Activated CD4-positive, alpha-beta T cell treated with anti-CD3 and anti-CD28 coated beads for 36 hours (primary cell): ENCODE measurements at places on chromosomes 5 and 9.

GRCh38 chr5:37810311-37810710 is 29.5 kb downstream of the GDNF start:
- no peak for DNase-seq

GRCh38 chr9:35910613-35911359 is 1.5 kb downstream of the SPAAR start:
- DNase-seq, result peak; percentile 71

- no peak for DNase-seq
These were observed 218.1 kb downstream of the CETN3 start for GRCh38 chr5:90191352-90192045.

GRCh38 chr9:91486699-91487497 is 63.3 kb upstream of the NFIL3 start:
- no peak for DNase-seq

GRCh38 chr9:2230362-2230761 is 215.2 kb downstream of the SMARCA2 start:
- DNase-seq, result no peak

DNA sequence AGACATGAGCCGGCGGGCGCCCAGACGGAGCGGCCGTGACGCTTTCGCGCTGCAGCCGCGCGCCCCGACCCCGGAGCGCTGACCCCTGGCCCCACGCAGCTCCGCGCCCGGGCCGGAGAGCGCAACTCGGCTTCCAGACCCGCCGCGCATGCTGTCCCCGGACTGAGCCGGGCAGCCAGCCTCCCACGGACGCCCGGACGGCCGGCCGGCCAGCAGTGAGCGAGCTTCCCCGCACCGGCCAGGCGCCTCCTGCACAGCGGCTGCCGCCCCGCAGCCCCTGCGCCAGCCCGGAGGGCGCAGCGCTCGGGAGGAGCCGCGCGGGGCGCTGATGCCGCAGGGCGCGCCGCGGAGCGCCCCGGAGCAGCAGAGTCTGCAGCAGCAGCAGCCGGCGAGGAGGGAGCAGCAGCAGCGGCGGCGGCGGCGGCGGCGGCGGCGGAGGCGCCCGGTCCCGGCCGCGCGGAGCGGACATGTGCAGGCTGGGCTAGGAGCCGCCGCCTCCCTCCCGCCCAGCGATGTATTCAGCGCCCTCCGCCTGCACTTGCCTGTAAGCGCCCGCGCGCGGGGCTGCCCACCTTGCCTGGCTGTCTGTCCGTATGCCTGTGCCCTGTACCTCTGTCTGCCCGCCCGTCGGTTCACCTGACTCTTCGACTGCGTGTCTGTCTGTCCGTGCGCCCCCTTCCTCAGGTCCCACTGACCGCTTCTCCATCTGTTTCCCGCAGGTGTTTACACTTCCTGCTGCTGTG is 412 bp downstream of the FGF18 start:
- peak; percentile 62 for DNase-seq

DNA sequence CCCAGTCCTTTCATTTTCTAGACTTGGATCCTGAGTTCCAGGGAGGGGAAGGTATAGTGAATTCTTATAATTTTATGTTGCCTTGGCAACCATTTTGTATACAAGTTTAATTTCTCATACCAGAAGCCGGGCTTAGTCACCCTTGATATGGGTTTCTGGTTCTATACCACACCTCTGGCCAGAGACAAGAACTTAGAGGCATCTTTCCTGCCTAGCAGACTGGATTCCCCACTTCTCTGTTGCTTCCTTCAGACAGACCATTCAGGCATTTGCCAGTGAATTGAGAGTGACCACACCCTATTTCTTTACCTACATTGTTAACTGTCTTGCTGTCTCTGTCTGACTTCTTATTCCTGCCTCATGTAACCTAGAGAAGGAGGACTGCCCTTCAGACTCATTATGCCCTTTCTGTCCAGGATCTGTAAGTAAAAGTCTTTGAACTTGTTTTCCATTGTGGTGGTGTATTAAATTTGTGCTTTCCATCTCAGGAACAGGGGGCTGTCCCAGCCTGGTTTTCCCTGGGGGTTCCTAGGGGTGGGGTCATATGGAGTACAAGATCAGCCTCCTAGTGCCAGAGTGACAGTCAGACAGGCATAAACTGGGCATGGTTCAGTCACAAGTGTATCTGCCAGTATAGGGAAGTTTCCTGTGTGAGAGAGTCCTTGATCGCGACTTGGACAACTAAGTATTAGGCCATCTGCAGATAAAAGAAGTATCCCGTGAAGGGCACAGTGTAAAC is 27.4 kb downstream of the TNFSF8 start:
- peak; percentile 49 for DNase-seq

- DNase-seq, result peak; percentile 59
These were observed 55.6 kb downstream of the RXRA start for GRCh38 chr9:134381671-134382516.

GRCh38 chr5:57751710-57752109 is 269.1 kb upstream of the ACTBL2 start:
- DNase-seq, result no peak

DNA sequence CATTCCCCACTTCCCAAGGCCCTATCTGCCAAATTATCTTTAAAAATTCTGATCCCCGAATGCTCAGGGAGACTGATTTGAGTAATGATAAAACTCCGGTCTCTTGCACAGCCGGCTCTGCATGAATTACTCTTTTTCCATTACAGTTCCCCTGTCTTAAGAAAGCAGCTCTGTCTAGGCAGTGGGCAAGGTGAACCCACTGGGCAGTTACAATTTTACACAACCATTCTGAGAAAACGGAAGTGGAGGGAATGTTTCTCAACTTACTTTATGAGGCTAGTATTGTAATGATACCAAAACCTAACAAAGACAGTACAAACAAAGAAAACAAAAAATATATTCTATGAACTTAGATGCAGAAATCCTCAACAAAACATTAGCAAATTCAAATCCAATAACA is 100.0 kb downstream of the MCTP1 start:
- no peak for DNase-seq

GRCh38 chr5:171872666-171873065 is 87.0 kb downstream of the SMIM23 start:
- DNase-seq, result no peak

GRCh38 chr9:84136119-84136868 is 155.7 kb downstream of the RMI1 start:
- DNase-seq, result no peak
